ENCODE measurements at places on chromosomes 4 and X. TPM values are rescaled to one million over a fixed set of nuclear protein-coding genes. Genes with fewer than 3 reads are reported as not detected.

DNA sequence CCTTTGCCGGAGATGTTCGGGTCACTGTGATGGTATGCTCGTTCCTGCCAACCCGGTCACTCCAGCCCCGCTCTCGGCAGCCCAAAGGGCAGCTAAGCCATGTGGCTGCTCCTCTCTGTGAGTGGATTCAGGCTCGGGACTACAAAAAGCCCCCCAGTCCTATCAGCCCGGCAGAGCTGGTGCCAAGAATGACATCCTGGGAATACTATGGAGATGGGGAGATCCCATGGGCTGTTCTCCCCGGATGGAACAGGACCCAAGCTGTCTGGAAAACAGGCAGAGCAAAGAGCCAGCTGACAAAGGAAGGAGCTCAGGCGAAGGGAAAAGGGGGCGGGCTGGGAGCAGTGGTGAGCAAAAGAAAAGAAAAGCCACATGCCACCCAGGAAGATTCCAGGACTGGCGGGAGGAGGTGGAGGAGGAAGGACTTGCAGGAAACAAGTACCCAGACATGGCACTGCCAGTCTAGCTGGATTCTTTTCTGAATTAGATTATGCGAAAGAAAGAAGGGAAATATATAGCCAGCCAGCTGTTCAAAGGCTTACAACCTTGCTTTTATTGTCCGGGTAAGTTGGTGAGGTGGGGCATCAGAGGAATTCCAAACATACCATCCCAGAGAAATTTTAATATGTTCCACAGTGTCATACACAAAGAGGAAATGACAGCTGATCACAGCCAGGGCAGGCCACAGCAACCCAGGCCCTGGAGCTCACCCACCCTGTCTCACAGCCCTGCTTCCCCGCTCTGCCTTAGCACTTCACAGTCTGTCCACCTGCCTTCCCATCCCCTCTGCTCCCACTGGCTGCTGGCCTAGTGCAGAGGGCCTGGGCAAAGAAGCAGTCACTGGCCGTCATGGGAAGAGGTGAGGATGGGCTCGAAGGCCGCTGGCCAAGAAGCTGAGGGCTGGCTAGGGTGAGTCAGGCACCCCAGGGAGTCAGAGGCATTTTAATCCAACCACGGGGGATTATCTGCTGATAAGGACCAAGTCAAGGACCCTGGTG, 3.4 kb downstream of the NDP start:
- DNase-seq, result no peak

Gene CD38
- total RNA-seq, result 6.0 TPM

Gene TBC1D8B
- 0.40 TPM for total RNA-seq

DNA sequence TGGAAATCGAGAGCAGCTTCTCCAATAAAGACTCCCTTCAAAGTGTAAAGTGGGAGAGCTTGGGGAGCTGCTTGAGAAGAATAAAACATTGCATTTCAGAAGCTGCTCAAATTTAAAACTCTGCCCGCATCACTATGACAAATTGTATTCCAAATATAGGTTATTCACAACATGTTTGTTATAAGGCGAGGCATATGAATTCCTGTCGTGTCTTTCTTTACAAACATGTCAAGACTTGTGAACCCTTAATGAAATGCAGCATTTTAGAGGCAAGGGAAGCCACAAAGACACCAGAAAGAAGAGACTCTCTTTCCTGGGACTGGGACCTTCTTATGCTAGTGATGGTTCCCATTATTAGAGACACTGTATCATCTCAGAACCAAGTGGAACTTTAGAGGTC, 311.2 kb downstream of the DHX15 start:
- DNase-seq, result no peak

DNA sequence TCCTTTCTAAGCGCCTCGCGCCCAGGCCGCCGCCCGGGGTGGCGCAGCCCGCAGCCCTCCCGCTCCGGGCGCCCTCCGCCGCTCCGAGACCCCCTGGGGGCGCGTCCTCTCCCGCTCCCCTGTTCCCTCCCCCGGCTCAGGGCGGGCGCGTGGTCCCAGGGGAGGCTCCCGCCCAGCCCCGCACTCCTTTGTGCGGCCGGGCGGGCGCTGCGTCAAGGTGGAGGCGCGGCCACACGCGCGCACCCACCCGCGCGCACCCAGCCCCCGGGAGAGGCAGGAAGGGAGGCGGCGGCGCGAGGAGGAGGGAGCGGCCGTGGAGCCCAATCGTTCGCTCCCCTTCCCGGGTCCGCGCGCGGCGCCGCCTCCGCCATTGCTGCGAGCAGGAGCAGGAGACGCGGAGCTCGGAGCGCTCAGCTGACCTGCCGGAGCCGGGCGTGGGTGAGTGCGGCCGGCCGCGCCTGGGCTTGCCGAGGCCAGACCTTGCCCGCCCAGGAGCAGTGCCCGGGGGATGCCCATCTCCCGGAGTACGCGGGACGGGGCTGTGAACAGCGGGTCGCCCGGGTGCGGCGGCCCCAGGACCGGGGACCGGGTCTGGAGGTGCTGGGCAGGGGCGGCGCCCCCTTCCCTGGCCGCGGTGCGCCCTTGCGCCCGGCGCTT, at the start of gene NSG1:
Gene NSG1 (plus strand): TSS at position 367 of the 657 bp plus-strand sequence. CDS start 528 bp downstream, outside the sequence.
- peak; percentile 14 for DNase-seq

Gene KLHL4
- 0.18 TPM for total RNA-seq

- DNase-seq, result no peak
Measured at GRCh38 chrX:126985027-126985426, 165.5 kb downstream of the PRR32 start.

DNA sequence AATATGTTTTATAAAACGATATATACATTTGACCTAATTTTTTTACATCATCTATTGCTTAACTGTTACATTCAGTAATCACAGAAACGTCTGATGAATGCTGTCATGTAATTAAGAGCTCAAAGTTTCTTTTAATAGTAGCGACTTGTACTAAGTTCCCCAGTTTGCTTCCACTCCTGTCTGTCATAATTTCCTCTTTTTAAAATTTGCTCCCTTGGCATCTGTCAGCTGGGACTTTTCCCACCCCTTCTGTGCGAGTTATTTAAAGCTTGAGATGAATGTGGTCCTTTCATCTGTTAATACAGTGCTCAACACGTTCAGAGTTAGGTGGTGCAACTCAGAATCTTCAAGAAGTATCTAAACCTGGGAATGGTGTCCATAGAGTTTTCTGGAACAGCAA, 1.2 kb downstream of the RAP1GDS1 start:
- no peak for DNase-seq

Gene MAGEA1
- total RNA-seq, result not detected

- DNase-seq, result no peak
Measured at GRCh38 chrX:51148848-51149247, 183.8 kb upstream of the NUDT10 start.

Gene ATP1B4
- total RNA-seq, result not detected

- DNase-seq, result no peak
Measured at GRCh38 chr4:34790131-34790530, 1454.2 kb downstream of the ARAP2 start.

Gene PCYT1B
- total RNA-seq, result not detected

GRCh38 chr4:175252642-175253041, 334.5 kb downstream of the ADAM29 start:
- DNase-seq, result no peak

DNA sequence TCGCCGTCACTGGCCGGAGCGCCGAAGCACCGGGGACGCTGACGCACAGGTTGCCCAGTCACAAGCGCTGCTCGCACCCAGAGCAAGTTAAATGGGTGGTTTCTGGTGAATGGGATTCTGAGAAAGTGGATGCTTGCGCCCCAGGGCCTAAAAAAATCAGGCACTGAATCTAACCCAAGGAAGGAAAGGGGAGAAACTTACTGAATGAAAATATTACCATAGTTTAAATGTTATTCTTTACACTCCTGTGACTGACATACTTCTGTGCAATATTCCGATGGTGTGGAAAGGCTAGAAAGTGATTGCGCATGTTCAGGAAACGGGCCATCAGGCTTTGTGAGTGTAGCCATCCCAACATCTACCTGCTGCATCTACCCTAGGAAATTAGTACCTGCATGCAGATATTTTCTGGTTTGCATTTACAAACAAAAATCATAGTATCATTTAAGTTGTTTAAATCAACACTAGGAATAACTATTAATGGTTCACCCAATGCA, 838 bp upstream of the ABCG2 start:
- no peak for DNase-seq

Gene FRG2
- not detected for total RNA-seq
